SW 1271 (cell line): ENCODE measurements at places on chromosomes 16 and 17.
A peak's percentile ranks its signal among the peaks of the same experiment; 100 is the strongest.

DNA sequence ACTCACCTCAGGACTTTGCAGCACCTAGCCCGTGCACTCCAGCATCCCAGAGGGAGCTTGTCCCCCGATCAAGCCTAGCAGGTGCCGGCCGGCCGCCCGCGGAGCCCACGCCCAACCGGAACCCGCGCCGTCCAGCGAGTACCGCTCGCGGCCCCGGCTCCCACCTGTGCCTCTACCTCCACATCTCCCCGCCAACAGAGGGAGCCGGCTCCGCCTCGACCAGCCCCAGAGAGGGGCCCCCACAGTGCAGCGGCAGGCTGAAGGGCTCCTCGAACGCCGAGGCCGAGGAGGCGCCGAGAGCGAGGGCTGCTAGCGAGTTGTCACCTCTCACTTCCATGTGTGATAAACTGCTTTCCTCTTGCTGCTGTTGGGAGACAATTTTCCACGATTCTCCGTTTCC, 41.1 kb upstream of the DHRS7B start:
- no peak for DNase-seq

- DNase-seq, result no peak
Observed at GRCh38 chr17:61786088-61786487, 77.2 kb downstream of the BRIP1 start.

GRCh38 chr17:66739553-66739952, 95.4 kb upstream of the CACNG5 start:
- no peak for DNase-seq

GRCh38 chr17:69175625-69176456, 34.1 kb upstream of the ABCA6 start:
- peak; percentile 90 for DNase-seq

- DNase-seq, result no peak
Observed at GRCh38 chr17:64608571-64608981, 53.5 kb downstream of the SMURF2 start.

- no peak for DNase-seq
Observed at GRCh38 chr16:69477546-69477945, 53.1 kb downstream of the CYB5B start.

DNA sequence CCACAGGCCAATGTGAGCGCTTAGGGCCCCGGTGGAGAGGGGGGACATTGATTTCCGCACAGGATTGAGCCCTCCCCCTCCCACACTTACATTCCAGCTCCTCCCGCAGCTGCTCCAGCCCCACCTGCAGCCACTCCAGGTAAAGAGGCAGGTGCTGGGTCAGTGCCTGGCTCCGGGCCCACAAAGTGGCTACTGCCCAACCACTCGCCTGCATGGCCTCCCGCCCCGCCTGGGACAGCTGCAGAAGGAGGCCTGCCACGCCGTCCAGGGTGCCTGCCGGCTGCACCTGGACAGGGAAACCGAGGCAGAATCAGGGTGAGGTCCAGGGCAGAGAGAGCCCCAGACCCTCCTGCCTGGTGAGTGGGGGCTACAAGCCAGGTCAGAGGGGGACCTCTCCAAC, 46.3 kb downstream of the RMI2 start:
- no peak for DNase-seq

GRCh38 chr17:45230787-45231480, 9.2 kb downstream of the FMNL1 start:
- DNase-seq, result no peak

DNA sequence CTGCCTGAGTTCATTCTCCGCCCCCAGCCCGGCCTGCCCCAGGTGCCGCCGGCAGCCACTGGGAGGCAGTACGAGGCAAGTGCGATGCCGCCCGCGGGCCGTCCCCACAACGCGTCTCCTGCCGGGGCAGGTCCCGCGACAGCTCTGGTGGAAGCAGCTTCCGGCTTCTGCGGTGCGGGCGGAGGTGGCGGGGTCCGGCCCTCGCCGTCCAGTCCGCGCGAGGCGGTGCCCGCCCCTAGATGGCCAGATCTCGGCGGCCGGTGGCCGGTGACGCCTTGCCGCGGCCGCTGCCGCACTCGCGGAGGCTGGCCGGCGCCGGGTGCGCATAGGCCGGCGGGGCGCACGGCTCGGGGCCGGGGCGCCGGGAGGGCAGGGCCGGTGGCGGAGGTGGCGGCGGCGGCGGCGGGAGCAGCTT, 1.8 kb downstream of the GJD3 start:
- peak; percentile 73 for DNase-seq

DNA sequence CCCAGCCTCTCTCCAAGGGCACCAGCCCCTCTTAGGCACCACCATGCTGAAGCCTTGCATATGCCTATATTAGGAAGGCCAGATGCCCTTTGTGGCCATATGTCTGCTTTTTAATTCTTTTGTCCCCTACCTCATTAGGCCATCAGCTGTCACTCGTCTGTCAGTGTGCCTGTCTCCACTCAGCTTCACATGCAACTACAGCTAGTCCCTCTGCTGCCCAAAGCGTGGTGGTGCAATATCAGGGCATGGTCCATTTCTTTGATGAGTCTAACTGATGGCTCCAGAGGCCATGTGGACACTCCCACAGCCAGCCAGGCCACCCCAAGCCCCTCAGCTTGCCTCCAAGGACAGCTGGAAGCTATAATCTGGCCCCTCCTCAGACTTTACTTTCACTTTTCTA, 36.3 kb downstream of the MYO18A start:
- DNase-seq, result peak; percentile 28

GRCh38 chr16:64580558-64580957, 541.3 kb downstream of the CDH11 start:
- DNase-seq, result no peak

DNA sequence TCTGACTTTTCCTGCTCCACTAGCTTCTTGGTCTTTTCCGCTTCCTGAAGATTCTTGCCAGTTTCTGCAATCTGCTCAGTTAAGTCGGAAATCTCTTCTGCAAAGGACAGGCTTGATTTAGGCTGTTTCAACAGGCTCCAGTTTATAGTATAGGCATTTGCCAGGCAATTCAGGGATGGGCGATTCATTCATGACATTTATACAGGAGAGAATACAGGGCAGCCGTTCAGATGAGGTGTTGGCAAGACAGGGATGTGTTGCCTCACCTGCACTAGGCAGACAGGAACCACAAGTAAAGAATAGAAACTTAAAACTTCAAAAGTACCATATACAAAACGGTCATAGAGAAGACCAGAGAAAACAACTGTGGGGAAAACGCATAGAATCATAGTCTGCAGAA, 61.7 kb downstream of the MYH13 start:
- no peak for DNase-seq

- peak; percentile 75 for DNase-seq
Observed at GRCh38 chr17:41695954-41696757, 7.5 kb downstream of the EIF1 start.

DNA sequence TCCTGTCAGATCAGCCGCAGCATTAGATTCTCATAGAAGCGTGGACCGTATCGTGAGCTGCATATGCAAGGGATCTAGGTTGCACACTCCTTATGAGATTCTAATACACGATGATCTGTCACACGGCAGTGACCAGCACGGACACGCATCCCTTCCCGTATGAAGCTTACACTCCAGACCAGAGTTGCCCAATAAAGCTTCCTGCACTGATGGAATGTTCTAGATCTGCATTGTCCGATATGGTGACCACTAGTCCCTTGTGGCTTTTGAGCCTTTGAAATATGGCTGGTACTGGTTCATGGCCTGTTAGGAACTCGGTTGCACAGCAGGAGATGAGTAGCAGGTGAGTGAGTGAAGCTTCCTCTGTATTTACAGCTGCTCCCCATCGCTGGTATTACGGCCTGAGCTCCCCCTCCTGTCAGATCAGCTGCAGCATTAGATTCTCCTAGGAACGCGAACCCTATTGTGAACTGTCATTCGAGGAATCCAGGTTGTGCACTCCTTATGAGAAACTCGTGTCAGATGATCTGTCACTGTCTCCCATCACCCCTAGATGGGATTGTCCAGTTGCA, 49.8 kb upstream of the ZCCHC14 start:
- DNase-seq, result no peak

GRCh38 chr17:83032781-83033180, 46.6 kb upstream of the METRNL start:
- no peak for DNase-seq

GRCh38 chr17:60554377-60554788, 28.3 kb upstream of the APPBP2 start:
- DNase-seq, result peak; percentile 28

- no peak for DNase-seq
Observed at GRCh38 chr16:59522826-59523225, 788.7 kb upstream of the GOT2 start.

GRCh38 chr17:53630115-53630514, 192.6 kb upstream of the KIF2B start:
- no peak for DNase-seq

- DNase-seq, result no peak
Observed at GRCh38 chr17:64004903-64005733, 7.0 kb downstream of the PRR29 start.

DNA sequence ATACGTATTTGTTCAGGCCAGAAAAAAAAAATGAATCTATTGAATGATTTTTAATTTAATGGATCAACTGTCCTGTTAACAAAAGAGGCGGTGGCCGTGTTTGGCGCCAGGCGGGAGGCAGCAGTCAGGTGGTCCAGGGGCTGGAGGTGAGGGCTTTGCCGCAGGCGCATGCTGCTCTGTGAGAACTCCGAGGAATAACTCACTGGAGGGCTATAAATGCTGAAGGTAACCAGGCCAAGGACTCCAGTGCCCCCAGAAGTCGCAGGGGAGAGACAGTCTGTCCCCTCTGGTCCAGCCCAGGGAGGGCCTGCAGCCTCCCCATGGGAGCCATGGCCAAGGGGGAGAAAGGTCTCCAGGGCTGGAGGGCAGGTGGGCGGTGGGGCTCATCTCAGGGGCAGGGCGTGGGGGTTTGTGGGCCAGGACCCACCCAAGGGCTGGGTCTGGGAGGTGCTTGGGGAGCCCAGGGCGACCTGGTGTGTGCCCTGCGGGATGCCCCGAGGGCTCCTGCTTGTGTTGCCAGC, 7.1 kb upstream of the BAHCC1 start:
- DNase-seq, result no peak

DNA sequence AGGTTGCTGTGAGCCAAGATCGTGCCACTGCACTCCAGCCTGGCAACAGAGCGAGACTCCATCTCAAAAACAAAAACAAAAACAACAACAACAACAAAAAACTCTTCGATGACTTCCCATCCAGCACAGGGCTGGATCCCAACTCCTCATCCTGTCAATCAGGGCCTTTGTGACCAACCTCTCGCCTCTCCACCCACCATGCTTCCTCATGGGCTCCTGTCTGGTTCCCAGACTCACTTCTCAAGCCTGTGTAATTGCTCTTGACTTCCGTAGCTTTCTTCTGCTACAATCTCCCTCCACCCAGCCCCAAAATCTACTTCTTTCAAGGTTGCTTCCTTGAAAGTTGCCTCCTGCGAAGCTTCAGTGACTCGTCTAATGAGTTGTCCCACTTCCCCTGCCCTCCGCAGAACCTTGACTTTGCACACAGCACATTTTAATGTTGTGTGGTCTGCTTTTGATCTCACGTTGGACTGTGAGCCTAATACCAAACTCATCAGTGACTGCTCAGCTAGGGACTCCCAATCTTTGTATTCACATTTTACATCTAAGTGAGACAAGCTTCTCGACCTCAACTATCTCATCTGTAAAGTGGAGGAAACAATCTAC, 936 bp upstream of the RASL10B start:
- no peak for DNase-seq
